ENCODE measurements at places on chromosomes 1 and 21. TPM values are rescaled to one million over a fixed set of nuclear protein-coding genes. Genes with fewer than 3 reads are reported as not detected.

C1QTNF12 gene
- 1.5 TPM for total RNA-seq

MPL gene
- 0.16 TPM for total RNA-seq

TSACC gene
- total RNA-seq: 2.0 TPM

LIN28A gene
- total RNA-seq: not detected

CRYAA gene
- not detected for total RNA-seq

PROK1 gene
- total RNA-seq: not detected

THEM5 gene
- 0.06 TPM for total RNA-seq

TSSK3 gene
- total RNA-seq: 0.29 TPM

SUSD4 gene
- 0.62 TPM for total RNA-seq

Data from A549 treated with AZD2906 at 1 μM for 4 hours (cell line).